Anterior cingulate cortex (tissue), 58 donors: ENCODE measurements at places on chromosomes 1 and 21.

DNA sequence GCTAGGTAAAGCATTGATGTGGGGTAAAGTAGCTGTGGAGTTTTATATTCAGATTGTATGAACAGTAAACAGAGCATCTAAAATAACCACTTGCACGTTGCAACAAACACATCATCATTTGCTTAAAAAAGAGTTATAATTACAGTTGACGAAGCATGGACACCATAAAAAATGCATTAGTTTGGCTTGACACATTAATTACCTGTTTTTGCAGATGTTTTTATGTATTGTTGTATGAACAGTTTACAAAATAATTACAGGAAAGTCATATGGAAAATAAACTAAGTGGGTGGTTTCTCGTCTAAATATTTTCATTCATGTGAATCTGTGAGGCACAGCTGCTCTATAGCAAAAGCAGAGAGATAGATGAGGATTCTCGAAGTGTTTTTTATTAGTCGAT, 108.3 kb downstream of the RPS6KC1 start:
- no peak for DNase-seq

- no peak for DNase-seq
Measured at GRCh38 chr1:214224611-214225354, 56.2 kb upstream of the SMYD2 start.

DNA sequence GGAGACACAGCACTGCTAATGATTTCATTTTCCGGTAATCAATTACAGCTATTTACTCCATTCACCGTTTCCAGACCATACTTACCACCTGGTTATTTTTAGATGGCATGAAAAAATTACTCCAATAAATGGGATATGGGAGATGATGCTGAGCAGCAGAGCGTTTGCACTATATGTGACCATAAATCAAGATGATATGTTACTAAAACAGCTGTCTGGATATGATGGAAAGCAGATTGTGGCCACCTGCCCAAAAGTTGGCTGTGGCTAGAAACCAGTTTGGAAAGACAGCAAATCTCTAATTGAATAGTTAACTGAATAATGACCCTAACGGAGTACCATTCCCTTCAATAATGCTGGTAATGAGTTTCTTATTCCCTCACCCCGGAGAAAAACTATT, 22.5 kb upstream of the KCTD3 start:
- no peak for DNase-seq

GRCh38 chr1:118944133-118944532, 44.0 kb downstream of the TBX15 start:
- no peak for DNase-seq

GRCh38 chr1:180259431-180260338, 29.6 kb downstream of the LHX4 start:
- no peak for DNase-seq

DNA sequence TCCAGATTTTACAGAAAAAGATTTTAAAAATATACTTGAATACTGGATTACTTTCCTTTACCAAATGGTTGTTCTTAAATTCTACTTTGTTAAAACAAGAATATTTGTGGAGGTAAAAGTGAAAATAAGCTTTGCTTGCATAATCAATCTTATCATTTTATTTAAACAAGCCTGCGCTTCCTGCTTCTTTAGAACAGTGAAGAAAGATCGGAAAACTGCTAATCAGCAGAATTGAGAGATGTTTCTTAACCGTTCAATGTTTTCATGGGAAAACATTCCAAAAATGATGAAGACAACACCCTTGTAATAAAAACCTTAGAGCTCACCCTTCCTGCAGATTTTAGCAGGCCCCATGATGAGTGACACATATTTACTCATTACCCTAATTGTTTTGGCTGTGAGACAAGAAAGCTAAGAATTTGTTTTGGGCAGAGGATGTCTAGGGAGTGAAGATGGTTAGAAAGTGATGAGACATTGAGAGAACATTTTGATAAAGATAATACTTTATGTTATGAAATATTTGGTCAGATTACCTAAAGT, 72.6 kb downstream of the TPR start:
- no peak for DNase-seq

DNA sequence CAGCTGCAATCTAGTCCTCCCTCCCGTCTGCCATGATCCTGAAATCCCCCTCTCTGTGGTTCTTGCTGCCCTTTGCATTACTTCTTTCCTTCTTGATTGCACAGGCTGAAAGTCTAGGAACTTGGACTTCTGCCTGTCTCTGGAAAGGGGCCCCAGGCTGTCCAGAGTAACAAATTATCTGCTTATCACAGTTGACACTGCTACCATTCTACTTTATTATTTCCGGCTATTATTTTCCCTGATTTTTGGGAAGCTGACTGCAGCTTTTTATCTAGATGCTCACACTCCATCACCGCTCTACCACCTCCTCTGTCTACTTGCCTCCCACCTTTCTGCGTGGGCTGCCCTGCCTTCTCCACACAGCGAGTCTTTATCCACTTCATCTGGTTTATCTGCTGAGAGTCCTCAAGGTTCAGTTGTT, 202.1 kb upstream of the PLXNA2 start:
- DNase-seq, result no peak
